DND-41 (cell line): ENCODE measurements at places on chromosomes 6 and 20.

DNA sequence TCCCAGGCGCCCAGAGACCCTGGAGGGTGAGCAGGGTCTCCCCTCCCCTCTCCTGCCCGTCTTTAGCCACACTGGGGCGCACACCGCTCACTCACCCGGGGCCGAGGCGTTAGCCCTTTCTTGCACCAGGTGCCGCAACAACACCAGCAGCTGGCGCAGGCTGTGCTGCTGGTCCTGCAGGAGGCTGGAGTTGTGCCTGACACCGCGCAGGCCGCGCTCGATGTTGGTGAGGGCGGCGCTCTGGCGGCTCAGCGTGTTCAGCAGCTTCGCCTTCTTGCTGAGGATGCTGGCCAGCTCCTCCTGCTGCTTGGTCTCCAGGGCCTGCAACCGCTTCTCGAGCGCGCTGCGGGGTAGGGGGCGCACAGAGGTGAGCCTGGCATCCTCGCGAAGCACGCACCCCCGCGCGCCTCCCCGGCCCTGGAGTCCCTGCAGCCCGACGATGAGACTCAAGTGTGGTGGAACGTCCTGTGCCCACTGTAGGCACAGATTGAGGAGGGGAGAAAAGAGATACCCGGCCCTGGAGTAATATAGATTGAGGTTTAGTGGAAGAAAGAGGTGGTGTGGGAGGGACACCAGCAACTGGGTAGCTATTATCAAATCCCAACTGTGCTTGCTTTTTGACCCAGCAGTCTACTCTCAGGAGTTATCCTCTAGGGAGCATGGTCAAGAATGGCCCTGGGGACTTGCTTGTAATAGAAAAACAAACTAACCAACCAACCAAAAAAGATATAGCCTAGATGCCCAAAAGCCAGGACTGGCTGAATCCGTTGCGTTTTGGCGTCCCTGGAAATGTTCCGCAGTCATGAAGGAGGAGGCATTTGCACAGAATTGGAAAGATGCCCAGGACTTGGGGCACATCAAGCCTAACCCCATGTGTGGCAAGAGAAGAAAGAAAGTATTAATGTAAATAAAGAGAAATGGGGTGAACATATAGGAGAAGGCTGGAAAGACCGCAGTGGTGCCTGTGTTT, 30.9 kb downstream of the ANGPT4 start:
- no peak for DNase-seq

- peak; percentile 37 for DNase-seq
Observed at GRCh38 chr6:17768388-17768787, 61.7 kb upstream of the NUP153 start.

- no peak for DNase-seq
Observed at GRCh38 chr20:61448386-61448785, 196.3 kb downstream of the CDH4 start.

GRCh38 chr6:28537509-28538140, 11.9 kb downstream of the GPX5 start:
- no peak for DNase-seq

GRCh38 chr6:154615483-154616025, 105.1 kb upstream of the CNKSR3 start:
- DNase-seq, result peak; percentile 10

- no peak for DNase-seq
Observed at GRCh38 chr6:132683543-132683942, 24.6 kb upstream of the TAAR1 start.

- DNase-seq, result no peak
Observed at GRCh38 chr6:167683028-167683862, 143.5 kb upstream of the AFDN start.

GRCh38 chr20:58721951-58722778, 29.6 kb downstream of the NPEPL1 start:
- DNase-seq, result no peak
